ENCODE measurements at places on chromosomes 6 and 20.

- DNase-seq, result no peak
Measured at GRCh38 chr6:74611220-74611619, 594.6 kb downstream of the COL12A1 start.

- peak; percentile 88 for DNase-seq
Measured at GRCh38 chr6:1726341-1726768, 116.6 kb downstream of the FOXC1 start.

DNA sequence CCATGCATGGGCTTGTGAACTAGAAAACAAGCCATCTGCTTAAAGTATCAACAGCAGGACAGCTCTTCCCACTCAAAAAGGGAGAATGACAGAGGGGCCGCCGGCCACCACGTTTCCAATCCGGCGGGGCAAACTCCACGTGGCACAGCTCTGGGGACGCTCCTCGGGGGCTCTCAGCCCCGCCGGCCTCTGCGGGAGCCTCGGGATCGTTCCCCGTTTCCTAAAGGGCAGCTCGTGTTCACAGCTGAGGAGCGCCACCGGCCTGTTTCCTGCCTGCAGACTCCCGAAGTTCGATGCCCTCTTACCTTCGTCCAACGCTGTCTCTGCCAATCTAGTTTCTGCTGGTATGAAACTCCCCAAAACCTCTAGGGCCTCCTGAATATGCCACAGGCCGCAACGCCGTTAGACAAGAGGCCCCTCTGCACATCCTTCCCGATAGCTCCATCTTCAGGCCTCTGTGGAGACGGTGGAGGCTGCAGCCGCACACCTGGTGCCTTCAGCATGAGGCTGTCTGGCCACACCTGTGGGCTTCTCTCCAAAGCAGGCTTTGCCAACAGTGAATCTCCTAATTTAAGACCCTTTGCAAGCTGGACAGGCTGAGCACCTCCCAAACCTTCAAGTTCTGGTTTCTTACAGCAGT, 46.5 kb downstream of the KCNQ2 start:
- no peak for DNase-seq

DNA sequence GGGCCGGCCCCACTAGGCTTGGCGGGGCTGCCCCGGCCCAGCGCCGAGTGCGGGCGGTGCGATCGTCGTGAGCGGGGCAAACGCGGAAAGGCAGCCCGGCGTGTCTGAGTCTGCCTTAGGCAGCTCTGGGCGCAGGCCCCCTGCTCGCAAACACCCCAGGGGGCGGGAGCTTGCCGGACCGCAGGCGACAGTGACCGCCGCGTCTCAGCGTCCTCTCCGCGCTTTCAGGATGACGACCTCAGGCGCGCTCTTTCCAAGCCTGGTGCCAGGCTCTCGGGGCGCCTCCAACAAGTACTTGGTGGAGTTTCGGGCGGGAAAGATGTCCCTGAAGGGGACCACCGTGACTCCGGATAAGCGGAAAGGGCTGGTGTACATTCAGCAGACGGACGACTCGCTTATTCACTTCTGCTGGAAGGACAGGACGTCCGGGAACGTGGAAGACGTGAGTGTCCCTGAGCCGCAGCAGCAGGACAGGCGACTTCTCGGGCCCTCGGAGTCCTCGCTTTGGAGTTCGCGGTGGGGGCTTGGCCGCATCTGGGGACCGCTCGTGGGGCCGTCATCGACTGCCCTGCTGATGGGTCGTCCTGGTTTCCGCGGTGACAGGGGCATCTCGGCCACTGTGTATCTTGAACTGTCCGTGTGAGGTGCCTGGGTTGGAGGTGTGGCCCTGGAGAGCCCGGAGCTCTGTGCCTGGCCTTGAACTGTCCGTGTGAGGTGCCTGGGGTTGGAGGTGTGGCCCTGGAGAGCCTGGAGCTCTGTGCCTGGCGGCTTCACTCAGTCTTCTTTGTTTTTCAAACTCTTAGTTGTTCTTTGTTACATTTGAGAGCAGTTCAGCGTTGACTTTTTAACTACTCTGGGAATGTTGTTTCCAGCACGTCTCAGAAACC, 786 bp downstream of the ADRM1 start:
- DNase-seq, result no peak

DNA sequence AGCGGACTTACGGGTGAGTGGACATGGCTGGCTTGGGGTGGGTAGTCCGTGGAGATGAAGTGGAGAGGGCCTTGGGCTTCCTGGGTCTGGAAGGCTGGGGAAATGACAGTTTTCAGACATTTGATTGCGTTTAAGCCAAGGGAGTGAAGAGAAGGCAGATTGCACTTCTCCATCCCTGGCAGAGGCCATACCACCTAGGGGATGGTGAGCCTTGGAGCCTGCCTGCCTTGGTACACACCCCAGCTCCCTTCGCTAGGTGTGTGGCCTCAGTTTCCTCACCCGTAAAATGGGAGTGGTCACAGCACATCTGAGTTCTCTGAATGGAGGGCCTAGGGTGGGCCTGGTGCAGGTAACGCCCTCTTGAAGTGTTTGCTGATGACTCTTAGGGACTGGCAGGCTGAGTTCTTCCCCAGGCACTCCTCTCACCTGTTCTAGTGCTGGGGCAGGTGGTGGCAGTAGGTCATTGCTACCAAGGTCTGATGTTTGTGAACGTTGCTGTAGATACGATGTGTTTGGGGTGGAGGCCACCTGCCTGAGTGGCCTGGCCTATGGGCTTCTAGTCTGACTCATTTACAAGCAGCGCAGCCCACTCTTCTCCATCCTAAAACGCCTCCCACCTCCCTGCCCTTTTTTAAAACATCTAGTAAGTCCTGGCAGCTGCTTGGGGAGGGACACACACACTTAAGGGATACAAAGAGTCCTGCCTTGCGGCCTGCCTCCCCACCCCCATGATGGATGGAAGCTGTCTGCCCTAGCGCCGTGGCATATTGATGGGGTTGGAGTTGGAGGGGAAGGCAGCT, 2.3 kb downstream of the RBM38 start:
- DNase-seq, result no peak

DNA sequence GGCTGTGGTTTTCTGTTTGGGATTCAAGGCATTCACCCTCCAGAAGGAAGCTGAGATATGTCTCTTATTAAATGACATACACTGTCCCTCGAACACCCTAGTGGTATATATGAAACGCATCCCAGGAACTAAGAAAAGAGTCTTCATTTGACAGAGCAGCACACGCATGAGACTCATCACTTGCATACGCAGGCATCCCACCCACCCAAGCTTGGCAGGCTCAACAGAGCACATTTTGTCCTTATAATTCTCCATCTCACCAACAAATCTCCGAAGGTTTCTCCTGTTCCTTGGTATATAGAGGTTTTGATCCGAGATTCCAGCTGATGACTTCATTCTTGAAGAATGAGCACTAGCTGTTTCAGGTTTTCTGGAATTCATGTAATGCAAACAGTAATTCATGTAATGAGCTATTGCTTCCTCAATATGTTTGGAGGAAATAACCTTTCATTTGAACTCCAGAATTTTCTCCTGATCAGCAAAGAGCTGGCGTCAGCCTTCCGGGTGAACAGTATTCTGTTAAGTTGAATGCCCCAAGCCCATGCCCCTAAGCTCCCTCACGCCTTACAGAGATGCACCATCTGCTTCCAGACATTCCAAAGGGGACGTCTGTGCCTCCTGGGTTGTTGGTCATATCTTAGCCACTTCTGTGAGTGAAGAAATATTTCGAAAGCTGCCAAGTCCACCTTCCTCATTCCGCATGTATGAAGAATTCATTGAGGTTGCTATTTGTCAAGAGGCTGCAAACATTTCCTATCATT, 66.0 kb upstream of the CDH4 start:
- DNase-seq, result no peak

GRCh38 chr6:149696901-149697300, 21.0 kb downstream of the LATS1 start:
- no peak for DNase-seq

- no peak for DNase-seq
Measured at GRCh38 chr6:144248003-144248402, 37.1 kb upstream of the UTRN start.

DNA sequence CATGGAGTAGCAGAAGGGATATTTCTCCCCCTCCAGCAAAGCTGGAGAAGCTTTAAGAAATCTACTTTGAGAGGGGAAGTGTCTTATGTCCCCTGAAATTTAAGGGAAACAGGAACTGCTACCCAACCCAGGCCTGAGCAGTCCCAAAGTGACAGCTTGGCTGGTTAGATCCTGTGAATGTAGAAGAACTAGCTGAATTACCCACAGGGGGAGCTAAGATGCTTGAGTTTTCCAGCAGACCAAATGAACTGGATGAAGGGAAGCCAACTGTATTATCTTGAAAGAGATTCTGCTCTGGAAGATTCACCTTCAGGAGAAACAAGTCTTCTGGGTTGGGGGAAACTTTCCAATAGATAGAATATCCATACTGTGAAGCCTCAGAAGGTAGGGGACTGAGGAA, 303.3 kb upstream of the MMS22L start:
- DNase-seq, result peak; percentile 58

GRCh38 chr6:39948199-39948791, 14.0 kb upstream of the MOCS1 start:
- DNase-seq, result no peak

GRCh38 chr20:51533291-51534172, 9.0 kb downstream of the NFATC2 start:
- DNase-seq, result no peak

GRCh38 chr6:34536251-34536958, 19.7 kb downstream of the SPDEF start:
- no peak for DNase-seq

DNA sequence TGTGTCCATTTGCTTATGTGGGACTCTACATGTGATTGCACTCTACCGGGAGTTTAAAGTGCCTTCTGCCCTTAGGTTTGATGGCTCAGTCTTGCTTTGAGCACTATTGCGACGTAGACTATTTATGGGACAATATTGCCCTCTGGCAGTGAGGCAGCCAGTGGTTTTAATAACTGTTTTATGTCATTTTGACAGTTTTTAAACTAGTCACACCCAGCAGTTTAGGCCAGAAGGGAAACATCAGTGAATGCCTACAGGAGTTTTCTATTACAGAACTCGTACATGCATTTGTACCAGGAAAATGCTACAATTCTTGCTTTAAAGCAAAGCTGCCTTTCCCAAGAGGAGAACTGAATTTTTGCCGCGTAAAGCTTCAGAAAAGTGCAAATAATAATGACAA, 813.7 kb downstream of the KIF16B start:
- DNase-seq, result no peak

GRCh38 chr20:36951198-36951978, at the start of gene SAMHD1:
Gene SAMHD1 (minus strand): TSS chr20:36951708. CDS start chr20:36951643, 65 bp downstream.
- peak; percentile 99 for DNase-seq

DNA sequence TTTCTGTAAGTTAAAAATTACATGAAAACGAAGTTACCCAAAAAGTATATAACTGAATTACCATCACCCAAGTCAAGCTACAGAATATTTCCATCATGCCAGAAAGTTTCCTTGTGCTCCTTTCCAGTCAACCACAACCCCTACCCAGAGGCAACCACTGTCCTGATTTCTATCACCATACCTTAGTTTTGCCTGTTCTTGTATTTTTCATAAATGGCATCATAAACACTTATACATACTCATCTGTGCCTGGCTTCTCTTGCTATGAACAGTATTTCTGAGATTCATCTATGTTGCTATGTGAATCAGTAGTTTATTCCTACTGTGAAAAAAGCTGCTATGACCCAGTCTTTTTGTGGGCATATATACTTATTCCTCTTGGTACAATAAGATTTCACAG, 7.4 kb downstream of the FKBP5 start:
- no peak for DNase-seq

- no peak for DNase-seq
Measured at GRCh38 chr6:55969526-55969925, 94.1 kb upstream of the BMP5 start.

- DNase-seq, result peak; percentile 57
Measured at GRCh38 chr6:6218759-6219085, 101.7 kb downstream of the F13A1 start.

DNA sequence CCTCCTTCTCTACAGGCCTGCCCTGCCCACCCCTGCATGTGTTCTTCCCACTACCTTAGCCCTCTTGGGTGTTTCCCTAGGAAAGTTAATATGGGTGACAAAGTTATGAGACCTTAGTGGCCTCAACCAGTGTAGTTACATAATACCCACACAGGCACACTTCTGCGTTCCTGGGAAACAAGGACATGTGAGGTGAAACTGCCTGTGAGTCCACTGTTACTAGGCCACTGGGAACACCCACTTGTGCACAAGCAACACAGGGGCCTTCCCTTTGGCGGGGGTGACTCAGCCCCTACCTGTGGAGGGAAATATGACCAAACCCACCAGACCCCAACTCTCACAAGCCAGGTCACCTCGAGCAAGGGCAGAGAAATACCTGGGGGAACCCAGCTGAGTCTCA, 12.8 kb downstream of the PI16 start:
- DNase-seq, result no peak

GRCh38 chr20:53142225-53143127, 170.3 kb downstream of the TSHZ2 start:
- no peak for DNase-seq

DNA sequence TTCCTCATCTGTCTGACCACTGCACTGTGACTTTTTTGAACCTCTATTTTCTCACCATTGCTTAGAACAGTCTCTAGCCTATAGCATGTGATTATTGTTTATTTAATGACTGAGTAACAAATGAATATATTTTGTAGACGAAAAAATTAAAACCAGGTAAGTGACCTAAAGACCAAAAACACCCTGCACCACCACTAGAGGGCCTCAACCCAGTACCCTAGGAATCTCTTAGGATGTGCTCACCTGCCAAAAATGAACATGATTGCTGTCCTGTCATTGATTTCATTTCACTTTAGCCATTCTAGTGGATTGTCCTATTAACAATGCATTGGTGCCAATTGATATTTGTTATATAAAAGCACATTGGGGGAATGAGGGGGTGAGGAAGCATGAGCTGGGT, 199.1 kb downstream of the COL9A1 start:
- DNase-seq, result no peak

GRCh38 chr6:33578588-33579011, 1.5 kb downstream of the BAK1 start:
- DNase-seq, result no peak

DNA sequence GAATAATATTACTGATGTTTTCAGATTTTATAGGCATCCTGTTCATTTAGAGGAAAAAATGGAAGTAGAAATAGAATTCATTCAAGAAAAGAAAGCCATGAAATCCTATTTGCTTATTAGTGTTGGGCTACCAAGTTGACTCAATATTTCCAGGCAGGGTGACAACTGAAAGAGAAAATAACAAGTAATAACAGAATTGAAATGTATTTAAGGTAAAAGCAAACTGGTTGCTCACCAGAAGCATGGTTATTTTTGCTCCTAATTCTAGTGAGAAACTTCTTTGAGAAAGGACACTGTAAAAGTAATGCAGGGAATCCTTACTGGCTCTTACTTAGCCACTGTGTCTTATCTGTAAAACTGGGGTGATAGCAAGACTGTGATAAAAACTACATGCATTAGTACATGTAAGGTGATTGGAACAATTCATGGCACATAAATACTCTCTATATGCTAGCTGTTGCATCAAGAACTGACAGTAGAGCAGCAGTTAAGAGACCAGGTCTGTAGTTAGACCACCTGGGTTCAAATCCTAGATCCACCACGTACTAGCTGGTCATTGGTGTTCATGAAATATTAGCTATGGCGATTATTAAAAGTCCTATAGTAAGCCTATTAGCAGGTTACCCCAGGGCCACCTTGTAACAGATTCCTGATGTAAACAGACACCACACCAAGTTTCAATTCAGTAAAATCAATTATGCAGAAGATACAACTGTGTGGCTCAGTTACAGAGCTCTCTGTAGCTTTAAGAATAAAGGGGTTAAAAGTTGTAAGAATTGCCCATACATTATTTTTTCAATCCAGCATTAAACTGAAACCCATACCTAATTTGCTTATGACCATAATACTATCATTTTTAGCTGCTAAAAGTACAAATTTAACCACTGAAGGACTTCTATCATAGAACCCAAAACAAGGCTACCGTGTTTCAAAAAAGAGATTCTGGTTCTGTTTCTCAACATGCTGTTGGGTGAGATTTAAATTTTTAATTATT, 159.2 kb upstream of the COL21A1 start:
- DNase-seq, result no peak

- DNase-seq, result peak; percentile 85
Measured at GRCh38 chr20:330233-331149, 5.1 kb downstream of the SOX12 start.

Data from endodermal cell (in vitro differentiated cells).